ENCODE measurements at places on chromosomes 16 and 17.

GRCh38 chr17:76017481-76018339, 9.4 kb downstream of the EVPL start:
- DNase-seq = no peak

DNA sequence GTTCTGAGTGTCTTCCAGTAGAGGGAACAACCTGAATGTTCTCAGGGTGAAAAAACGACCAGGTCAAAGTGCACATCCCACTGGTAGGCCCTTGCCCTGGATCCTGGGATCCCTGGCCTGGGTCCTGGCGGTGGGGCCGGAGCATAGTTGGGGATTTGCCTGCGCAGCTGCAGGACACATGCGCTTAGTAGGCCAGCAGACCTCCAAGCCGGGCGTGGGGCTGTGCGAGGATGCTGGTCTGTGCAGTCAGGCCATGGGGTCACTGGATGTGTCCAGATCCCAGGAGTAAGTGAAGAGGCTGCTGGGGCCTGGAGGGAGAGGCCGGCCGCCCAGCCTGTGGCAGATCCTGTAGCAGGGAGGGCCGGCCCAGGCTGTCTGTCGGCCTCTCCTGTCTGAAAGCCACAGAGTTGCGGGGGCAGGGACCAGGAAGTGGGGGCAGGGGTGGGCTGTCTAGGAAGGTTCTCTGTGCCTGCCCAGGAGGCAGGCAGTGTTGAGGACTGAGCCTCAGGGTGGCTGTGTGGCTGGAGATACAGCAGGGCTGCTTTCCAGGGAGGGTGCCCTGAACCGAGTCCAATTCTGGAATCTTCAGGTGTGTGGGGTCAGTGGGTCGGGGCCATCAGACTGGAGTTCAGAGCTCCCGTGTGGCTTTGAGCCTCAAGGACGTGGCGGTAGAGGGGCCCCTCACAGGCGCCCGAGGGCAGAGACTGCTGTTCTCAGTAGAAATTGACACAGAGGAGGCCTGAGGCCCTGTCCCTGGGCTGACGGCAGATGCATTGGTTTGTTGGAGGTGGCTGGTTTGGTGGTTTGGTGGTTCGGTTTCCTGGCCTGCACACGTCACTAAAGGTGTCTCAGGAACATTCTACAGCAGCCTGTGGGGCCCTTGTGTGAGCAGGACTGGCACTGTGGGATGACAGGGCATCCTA, 17.2 kb upstream of the NUDT16L1 start:
- DNase-seq = no peak

- no peak for DNase-seq
Observed at GRCh38 chr17:4591529-4591928, 7.2 kb downstream of the SMTNL2 start.

- no peak for DNase-seq
Observed at GRCh38 chr16:35733971-35734702, 2274.7 kb downstream of the TP53TG3F start.

DNA sequence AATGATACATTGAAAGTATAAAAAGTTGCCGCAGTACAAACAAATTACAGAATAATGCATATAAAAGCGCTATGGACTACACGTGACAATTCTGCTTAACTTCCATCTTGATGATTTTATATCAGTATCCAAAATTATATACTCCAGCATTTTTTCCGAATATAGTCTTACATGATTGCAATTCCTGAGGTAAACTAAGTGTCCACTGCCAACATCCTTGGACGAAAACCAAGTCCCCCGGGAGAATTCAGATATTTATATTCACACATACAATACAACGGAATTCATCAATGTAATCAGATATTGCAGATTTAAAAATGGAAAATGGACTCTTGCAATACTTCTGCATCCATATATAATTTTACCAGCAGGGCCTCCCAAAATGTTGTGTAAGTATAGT, 8.9 kb upstream of the MYH11 start:
- DNase-seq = no peak

Measured in DMS 273 treated with DMSO at 0.1 percent for 48 hours (cell line).